Fibroblast of skin of left biceps (primary cell): ENCODE measurements at places on chromosomes 5 and 9.

DNA sequence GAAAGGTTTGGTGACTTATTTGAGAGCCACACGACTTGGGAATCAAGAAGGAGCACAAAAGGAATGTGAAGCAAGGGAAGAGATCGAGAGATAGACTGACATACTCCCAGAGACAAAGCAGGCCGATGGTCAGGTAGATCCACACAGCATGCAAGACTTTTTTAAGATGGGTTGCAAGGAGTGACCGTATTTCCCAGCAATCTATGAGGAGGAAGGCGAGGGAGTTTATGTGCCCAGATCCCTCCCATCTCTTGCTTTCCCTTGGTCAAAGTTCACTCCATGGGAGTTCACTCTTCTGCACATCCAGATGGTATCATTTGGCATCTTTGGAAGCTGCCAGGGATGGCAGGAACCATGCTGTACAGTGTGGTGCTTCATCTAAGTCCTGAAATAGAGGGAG, 148.9 kb downstream of the RMI1 start:
- DNase-seq: no peak

- DNase-seq: no peak
These were observed 3.7 kb upstream of the ENTPD2 start for GRCh38 chr9:137057545-137057944.

GRCh38 chr9:132078699-132079356, 839 bp downstream of the MED27 start:
- DNase-seq: no peak

GRCh38 chr5:16384804-16385203, 80.8 kb downstream of the ZNF622 start:
- DNase-seq: no peak

GRCh38 chr9:2286825-2287455, 271.8 kb downstream of the SMARCA2 start:
- no peak for DNase-seq
